Bronchial epithelial cell (primary cell): ENCODE measurements at places on chromosomes 13 and 19. TPM values are rescaled to one million over a fixed set of nuclear protein-coding genes. Genes with fewer than 3 reads are reported as not detected.

- DNase-seq, result no peak
These were observed 22.5 kb upstream of the MYCBP2 start for GRCh38 chr13:77349365-77349764.

Gene TRPM4
- total RNA-seq, result 11.1 and 18.6 TPM in 2 replicates

DNA sequence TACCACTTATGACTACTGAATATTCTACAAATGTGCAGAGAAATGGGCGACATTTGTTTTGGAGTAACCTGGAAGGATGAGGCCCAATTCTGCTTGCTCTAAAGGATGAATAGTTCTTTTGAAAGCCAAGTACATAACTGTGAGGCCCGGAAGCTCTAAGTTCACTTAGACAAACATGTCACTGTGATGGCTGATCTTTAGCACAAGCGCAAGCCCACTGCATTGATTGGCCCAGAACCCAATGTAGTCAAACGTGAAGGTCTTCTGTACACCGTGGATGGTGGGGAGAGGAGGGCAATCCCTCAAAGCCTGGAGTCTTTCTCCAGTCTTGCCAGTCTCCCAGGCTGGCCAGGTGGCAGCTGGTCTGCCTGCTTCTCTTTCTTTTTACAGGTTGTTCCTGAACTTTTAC lies 139.6 kb downstream of the RFC3 start:
- no peak for DNase-seq

DNA sequence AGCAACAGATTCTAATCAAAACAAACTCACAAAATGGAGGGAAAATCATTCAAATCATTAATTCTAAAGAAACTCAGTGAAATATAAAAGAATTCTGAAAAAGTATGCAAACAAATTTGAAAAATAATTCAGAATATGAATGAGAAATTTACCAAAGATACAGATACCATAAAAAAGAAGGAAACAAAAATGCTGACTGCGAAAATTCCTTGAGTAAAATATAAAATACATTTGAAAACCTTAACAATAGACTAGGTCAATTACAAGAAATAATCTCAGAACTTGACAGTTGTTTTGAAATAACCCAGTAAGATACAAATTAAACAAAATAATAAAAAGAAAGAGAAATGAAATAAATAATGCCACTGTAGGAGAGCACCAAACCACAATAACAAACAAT lies 1289.0 kb downstream of the SLITRK1 start:
- no peak for DNase-seq
